ENCODE measurements at places on chromosomes 3 and 15.

DNA sequence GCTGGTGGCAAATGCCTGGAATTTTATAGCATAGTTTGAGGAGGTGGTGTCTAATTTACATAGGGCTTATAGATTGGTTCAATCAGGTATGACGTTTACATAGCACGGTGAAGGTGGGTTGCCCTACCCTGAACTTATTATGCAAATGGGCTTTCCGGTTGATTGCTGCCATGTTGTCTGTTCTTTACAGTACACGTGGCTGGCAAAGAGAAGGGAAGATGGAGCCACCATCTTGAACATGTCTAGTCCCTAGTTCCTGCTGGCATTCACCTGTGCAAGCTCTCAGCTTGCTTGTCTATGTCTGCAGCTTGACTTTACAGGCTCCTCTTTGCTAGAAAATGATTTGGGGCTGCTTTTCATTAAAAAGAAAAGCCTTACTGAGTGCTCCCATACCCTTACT lies 14.0 kb upstream of the STAC start:
- DNase-seq = no peak

- peak; percentile 85 for DNase-seq
Observed at GRCh38 chr3:115790759-115791158, 167.4 kb downstream of the GAP43 start.

DNA sequence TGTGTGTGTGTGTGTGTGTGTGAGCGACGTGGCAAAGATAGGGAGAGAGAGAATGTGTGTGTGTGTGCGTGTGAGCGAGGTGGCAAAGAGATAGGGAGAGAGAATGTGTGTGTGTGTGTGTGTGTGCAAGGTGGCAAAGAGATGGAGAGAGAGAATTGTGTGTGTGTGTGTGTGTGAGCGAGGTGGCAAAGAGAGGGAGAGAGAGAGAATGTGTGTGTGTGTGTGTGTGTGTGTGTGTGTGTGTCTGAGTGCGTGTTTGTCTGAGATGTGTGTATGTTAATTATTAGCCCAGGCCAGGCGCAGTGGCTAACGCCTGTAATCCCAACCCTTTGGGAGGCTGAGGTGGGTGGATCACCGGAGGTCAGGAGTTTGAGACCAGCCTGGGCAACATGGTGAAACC lies 154.6 kb upstream of the RGMA start:
- no peak for DNase-seq

GRCh38 chr3:49131040-49131439 lies 1.8 kb downstream of the LAMB2 start:
- no peak for DNase-seq

GRCh38 chr15:33941279-33942063 lies 26.8 kb upstream of the CHRM5 start:
- DNase-seq = no peak

- DNase-seq = no peak
Observed at GRCh38 chr3:143875546-143875945, 27.3 kb upstream of the SLC9A9 start.

GRCh38 chr3:73604451-73604850 lies 20.3 kb downstream of the PDZRN3 start:
- no peak for DNase-seq

DNA sequence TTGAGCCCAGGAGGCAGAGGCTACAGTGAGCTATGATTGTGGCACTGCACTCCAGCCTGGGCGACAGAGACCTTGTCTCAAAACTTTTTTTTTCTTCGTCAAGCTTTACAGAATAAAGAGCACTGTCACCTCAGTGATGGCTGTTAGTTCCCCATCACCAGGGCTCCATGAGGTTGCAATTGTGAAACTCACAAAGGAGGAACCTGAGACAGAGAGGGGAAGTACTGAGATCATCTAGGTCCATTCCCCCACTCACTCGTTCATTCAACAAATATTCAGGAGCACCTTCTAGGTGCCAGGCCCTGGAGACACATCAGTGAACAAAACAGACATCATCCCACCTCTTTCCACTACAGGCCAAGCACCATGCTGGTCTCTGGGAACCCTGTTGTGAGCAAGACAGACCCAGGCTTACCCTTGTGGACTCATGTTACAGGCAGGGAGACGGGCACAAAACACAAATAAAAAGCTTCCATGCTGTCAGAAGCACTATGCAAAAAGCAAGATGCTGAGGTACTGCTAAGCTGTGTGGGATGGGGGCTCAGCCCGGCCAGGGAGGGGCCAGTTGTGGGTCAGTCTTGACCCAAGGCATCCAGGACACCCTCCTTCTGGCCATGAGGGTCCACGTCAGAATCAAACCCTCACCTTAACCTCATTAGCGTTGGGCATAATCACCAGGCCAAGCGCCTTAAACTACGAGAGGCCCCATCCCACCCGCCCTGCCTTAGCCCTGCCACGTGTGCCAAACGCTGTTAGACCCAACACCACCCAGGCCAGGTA lies 2.1 kb upstream of the RHO start:
- DNase-seq = no peak

DNA sequence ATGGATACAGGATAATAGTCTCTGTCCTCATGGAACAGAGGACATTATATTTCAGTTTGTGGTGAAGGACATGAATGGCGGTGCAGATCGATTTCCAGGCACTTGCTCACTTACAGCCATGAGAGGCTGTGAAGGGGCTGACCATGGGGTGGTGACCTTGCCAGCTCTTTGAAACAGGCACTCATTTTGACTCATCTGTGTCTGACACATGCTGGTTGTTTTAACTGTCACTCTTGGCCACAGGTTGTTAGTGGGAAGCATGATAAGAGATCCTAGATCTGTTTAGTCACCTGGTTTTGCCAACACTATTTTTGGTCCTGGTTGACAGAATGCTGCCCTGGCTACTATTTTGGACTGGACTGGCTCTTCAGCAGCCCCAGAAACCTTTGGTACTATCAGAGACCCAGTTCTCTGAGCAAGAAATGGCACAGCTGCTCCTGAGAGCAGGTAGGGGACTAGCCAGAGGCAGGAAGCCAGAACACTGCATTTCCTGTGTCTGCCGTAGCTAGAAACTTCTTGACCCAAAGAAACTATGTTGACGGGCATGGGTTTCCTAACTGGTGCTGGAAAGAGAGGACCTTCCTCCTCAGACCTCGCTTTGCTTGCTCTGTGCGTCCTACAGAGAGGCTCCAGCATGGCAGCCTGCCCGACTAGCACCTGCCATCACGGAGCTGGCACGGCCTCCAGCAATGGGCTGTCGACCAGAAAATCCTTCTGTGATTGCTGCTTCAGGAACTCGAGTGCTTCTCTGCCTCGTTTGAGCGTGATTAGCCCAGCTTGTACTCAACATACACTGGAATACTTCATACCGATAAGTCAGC lies 6.3 kb downstream of the PXYLP1 start:
- no peak for DNase-seq

DNA sequence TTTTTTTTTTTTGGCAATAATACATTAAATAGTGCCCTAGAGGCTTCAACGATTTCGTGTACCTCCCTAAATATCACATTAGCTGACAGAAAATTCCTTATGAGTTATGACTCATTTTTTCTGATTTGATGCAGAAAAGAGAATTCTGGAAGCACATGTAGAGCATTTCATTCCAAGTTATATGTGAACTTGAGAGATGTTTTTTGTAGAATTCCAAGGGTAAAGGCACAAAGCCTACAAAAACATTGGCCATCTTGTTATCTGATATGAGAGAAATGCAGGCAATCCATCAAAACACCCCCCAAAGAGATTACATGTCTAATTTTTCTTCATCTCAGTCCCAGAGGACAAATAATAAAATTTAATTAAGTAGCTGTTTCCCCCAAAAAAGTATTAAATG lies 6.7 kb upstream of the PFN2 start:
- no peak for DNase-seq
